ENCODE measurements at places on chromosomes 5 and 9.

GRCh38 chr9:80231318-80232236 lies 659.8 kb downstream of the TLE4 start:
- DNase-seq, result no peak

- no peak for DNase-seq
Observed at GRCh38 chr5:127358284-127358683, 67.7 kb downstream of the MEGF10 start.

DNA sequence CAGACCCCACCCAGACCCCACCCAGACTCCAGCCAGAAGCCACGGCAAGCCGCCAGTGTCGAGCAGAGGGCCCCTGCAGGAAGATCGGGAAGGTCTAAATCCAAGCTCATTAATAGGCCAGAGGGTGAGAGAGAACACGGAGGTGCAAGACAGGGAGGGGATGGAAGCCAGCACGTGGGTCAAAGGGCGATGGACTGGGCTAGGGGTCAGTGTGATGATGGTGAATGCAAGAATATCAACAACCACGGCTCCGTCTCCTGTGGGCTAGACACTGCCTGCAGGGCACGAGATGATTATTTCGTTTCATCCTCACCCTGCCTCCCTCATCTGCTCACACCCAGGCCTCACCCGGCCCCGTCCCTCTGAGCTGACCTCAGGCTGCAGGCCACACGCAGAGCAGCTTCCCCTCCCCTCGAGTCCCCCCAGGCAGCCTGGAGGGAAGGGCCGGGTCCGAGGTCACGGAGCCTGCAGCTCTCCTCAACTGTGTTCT lies 122.0 kb downstream of the COL23A1 start:
- no peak for DNase-seq

GRCh38 chr5:146249801-146250200 lies 46.4 kb downstream of the RBM27 start:
- DNase-seq, result no peak

GRCh38 chr9:137240318-137240840 lies 708 bp upstream of the TUBB4B start:
- DNase-seq, result peak; percentile 82

DNA sequence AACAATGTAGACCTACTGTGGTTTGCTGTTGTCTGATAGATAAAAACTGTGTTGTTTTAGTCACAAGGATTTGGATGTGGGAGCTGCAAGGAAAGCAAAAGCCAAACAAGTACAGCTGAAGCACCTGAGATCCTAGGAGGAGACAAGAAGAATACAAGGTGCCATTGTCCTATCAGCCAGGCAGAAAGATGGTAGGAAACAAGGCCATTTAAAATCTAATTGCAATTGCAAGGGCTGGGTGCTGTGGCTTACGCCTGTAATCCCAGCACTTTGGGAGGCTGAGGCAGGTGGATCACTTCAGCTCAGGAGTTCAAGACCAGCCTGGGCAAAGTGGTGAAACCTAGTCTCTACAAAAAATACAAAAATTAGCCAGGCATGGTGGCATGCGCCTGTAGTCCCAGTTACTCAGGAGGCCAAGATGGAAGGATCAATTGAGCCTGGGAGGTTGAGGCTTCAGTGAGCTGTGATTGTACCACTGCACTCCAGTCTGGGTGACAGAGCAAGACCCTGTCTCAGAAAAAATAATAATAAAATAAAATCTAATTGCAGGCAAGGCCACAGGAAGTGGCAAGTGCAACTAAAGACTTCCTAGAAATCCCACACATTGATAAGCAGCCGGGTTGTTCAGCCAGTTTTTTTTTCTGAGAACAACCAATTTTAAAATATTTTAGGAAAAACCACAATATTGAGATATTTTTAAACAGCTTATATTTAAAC lies 22.6 kb downstream of the DOCK8 start:
- DNase-seq, result no peak

DNA sequence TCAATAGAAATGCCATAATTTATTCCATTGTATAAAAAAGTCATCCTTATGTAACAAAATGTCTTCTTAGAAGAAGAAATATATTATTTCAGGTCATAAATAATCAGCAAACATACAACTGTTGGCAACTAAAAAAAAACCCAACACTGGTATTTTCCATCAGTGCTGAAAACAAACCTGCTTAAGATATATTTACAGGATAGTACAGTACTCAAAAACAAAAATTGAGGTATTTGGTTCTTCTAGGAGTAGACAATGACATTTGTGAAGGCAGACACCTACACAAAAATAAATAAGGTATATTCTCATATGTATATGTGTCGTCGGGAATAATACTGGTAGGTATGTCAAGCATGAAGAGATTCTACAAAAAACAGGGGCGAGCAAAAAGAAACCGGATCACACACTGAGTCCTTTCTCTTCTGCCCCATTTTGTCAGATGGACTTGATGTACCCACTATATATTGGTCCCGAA lies 2.9 kb downstream of the DUSP1 start:
- DNase-seq, result no peak

GRCh38 chr5:74640954-74641734 lies 616 bp upstream of the ENC1 start:
- DNase-seq, result peak; percentile 83

DNA sequence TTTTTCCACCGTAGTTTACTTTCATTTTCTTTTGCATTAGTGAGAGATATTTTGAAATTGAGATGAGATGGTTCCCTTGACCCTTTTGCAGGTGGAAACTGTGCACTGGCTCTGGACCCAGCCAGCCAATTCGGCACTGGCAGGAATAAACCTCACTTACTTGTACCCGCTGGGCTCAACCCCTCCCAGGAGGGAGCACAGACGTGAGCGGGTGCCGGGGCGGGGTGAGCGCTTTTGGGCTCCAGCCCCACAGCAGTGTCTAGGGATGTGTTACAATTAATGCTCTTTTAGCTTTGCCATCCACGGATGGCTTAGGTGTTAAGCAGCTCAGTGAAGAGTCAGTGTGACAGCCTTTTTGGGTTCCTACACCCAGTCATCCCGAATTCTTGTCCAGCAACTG lies 766.1 kb upstream of the CHD1 start:
- no peak for DNase-seq

DNA sequence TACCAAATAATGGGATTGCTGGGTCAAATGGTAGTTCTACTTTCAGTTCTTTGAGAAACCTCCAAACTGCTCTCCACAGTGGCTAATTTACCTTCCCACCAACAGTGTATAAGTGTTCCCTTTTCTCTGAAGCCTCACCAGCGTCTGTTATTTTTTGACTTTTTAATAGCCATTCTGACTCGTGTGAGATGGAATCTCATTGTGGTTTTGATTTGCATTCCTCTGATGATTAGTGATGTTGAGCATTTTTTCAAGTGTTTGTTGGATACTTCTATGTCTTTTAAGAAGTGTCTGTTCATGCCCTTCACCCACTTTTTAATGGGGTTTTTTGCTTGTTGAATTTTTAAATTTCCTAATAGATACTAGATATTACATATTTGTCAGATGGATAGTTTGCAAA lies 28.4 kb upstream of the SUSD1 start:
- no peak for DNase-seq

DNA sequence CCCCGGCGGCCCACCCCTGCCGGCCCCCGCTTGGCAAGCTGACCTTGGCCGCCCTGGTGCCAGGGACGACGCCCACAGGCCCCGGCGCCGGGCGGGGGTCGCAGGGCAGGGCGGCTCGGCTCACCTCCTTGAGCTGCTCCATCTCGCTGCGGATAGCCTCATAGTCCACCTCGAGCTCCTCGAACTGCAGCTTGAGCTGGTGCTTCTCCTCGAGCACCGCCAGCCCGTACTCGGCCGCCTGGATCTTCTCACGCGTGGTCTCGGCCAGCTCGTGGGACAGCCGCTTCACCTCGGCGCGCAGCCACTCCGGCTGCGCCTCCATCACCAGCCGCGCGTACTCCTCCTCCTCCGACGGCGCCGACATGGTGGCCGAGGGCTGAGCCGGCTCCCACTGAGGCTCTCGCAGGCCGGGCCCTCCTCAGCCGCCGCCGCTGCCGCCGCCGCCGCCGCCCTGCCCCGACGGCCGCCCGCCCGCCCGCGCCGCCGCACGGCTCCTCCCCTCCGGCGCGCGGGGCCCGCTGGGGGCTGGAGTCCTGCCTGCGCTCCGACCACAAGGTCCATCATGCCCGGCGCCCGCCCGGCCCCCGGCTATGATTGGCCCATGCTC lies at the start of gene BICD2:
BICD2 (minus strand) TSS at position 453 of the 607 bp plus-strand sequence; CDS start at position 364, 89 bp downstream.
- no peak for DNase-seq

DNA sequence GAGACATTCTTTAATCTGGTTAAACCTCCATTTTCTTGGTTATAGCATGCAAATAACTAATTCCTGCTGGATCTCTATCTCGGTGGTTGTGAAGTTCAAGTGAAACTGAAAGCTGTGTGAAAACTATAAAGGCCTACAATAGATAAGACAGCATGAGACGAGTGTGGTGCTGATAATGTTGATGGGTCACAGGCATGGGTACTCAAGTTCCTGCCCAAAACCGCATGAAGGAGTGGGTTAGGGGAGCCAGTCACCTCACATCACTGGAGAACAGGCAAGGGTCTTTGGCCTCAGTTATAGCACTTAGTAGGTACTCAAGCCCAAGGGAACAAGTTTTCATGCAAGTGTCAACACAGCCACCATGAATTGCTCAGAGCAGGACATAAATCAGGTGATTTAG lies 16.7 kb downstream of the HMHB1 start:
- DNase-seq, result no peak

GRCh38 chr5:179820483-179821297 lies at the start of gene SQSTM1:
Gene SQSTM1 (plus strand): TSS chr5:179820905. CDS start chr5:179820937, 32 bp downstream.
- peak; percentile 84 for DNase-seq

DNA sequence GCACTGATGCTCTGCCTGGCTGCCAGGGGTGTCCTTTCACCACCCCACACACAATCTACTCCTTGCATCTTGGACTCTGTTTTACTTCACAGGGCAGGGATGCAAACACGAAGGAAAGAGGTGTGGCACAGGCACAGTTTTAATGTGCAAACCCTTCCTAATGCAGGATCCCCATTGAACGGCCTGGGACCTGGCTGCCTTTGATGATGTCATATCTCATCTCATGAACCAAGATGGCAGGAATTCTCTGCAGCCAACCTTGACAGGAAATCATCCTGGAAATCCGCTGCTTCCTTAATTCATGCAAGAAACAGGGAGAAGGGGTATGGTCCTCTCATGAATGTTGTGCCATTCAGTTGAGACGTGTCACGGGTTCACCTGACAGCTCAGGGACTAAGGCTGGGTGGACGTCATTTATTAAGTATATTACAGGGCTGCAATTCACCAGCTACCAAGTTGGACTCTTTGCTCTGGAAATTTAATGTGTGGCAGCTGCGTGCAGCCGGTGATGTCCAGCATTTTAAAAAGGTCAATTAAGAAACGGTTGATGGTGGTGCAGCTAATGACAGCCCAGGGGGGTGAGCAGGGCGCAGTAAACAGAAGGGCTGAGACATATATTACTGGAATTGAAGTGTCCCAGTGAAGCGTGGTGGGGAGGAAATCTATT lies 91.5 kb downstream of the LMNB1 start:
- DNase-seq, result no peak

- DNase-seq, result no peak
Observed at GRCh38 chr5:111224561-111225345, 569 bp downstream of the CAMK4 start.

- no peak for DNase-seq
Observed at GRCh38 chr5:117615226-117615625, 1040.6 kb upstream of the SEMA6A start.

- no peak for DNase-seq
Observed at GRCh38 chr5:168972731-168973130, 328.2 kb downstream of the SLIT3 start.

- peak; percentile 23 for DNase-seq
Observed at GRCh38 chr5:178793151-178793550, 62.7 kb upstream of the ZNF354A start.

GRCh38 chr9:122386311-122386872 lies 15.6 kb downstream of the PTGS1 start:
- no peak for DNase-seq

GRCh38 chr5:92401492-92401891 lies 1018.4 kb upstream of the ARRDC3 start:
- no peak for DNase-seq

DNA sequence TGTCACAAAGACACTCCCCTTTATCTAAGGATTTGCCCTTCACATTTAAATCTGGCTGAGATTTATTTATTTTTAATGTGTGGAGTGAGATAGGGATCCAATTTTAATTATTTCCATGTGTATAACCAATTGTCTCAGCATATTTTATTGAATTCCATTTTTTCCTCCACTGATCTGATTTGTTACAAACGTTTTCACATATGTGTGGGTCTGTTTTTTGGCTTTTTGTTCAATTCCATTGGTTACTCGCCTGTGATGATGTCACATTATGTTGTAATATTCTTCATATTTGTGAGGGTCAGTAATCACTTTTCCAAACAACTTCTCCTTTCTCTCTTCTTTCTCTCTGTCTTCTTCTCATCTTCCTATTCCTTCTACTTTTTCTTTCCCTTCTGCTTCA lies 278.3 kb upstream of the RFX3 start:
- no peak for DNase-seq

DNA sequence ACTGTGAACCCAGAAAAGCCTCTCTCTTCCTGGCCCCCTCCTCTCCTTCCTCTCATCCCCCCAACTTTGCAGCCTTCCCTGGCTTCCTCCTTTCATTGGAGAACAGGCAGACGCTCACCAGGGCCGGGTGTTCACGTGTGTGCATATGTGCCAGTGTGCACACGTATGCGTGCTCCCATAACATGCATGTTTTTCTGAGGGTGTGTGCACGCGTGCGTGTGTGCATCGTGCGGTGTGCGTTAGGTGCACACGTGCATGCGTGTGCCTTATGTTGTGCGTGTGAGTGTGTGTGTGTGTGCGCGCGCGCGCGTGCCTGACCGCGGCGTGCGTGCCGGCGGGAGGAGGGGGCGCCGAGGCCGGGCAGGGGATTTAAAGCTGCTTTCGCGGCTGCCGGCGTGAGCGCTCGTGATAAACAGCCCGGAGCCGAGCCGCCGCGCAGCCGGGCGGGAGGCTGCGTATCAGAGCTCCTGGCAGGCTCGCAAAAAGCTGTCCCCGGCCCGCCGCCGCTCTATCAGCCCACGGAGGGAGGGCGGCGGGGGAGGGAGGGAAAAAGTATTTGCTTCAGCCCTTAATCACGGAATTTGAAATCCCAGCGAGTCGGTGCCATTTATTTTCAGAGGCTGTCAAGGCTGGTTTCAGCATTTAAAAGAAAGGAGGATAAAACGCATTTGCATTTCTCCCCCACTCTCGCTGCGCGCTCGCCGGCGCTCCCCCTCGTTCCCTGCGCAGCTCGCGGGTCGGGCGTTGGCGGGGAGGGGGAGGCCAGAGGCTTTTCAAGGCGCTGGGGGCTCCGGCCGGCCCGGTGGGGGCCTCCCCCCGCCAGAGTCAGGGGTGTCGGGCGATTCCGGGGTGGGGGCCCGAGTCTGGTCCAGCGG lies 183.9 kb downstream of the C9orf50 start:
- peak; percentile 82 for DNase-seq

- peak; percentile 25 for DNase-seq
Observed at GRCh38 chr9:86202338-86202882, 57.0 kb downstream of the C9orf153 start.

- DNase-seq, result no peak
Observed at GRCh38 chr5:16883806-16884205, 52.3 kb downstream of the MYO10 start.

GRCh38 chr5:139276426-139276825 lies 17.1 kb upstream of the MATR3 start:
- no peak for DNase-seq

GRCh38 chr5:135055396-135055795 lies 21.4 kb upstream of the PITX1 start:
- DNase-seq, result no peak
